ENCODE measurements at places on chromosomes 16 and 17.
A peak's percentile ranks its signal among the peaks of the same experiment; 100 is the strongest.

DNA sequence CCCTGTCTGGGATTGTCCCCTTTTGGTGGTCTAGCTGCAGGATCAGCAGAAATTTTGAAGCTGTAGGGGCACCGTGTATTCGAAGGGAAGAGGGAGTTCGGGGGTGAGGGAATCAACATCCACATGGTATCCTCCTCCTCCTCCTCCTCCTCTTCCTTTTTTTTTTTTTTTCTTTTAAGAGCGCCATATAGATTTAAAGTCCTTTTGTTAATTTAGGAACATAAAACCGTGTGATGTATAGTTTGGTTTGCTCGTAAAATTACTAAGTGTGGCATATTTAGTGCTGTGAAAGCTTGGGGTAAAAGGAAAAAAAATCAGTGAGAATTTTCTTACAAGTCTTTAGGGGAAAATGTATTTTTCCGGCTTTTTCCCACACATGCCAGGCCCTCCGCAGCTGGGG, 50.1 kb upstream of the GSE1 start:
- H3K36me3 ChIP-seq, result no peaks in the 10 kb centered on the region
- H3K27me3 ChIP-seq, result no peaks in the 10 kb centered on the region
- H3K27ac ChIP-seq, result peak overlapping the region; percentile 60

DNA sequence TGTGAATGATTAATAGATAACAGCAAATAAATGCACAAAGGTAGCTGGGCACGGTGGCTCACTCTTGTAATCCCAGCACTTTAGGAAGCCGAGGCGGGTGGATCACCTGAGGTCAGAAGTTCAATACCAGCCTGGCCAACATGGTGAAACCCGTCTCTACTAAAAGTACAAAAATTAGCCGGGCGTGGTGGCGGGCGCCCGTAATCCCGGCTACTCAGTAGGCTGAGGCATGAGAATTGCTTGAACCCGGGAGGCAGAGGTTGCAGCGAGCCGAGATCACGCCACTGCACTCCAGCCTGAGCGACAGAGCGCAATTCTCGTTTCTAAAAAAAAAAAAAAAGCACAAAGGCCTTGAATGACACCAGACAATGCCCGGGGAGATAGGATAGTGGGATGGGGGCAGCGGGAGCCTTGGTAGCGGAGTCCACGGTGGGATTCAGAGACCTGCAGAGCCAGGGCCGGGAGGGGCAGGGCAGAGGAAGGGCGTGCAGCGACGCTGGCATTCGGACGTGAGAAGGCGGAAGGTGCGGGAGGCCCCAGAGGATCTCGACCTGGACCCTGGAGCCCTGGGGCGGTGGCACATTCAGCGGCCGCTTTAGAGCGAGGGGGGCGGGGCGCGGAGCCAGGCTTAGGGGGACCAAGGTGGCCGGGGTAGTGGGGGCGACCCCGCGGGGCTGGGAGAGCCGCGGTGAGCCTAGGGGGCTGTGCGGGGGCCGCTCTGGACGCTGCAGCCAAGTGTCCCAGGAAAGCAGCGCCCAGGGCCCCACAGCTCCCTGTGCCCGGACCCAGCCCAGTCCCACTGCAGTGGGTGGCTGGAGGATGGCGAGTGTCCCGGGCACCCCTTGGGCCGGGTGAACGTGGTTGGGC, 999 bp upstream of the FLYWCH2 start:
- no peaks in the 10 kb centered on the region for H3K36me3 ChIP-seq
- peak overlapping the region; percentile 87 for H3K4me3 ChIP-seq
- H3K27me3 ChIP-seq, result no peaks in the 10 kb centered on the region
- DNase-seq, result peak; percentile 79
- peak overlapping the region; percentile 96 for H3K27ac ChIP-seq
- H3K4me1 ChIP-seq, result peaks cover 17% of the 10 kb centered on the region

- H3K36me3 ChIP-seq, result no peaks in the 10 kb centered on the region
- no peaks in the 10 kb centered on the region for H3K4me1 ChIP-seq
- peak overlapping the region; percentile 84 for H3K27ac ChIP-seq
- H3K27me3 ChIP-seq, result no peaks in the 10 kb centered on the region
- peak overlapping the region; percentile 62 for H3K4me3 ChIP-seq
- DNase-seq, result no peak
These were observed 23.1 kb downstream of the DEF8 start for GRCh38 chr16:89971495-89972243.

DNA sequence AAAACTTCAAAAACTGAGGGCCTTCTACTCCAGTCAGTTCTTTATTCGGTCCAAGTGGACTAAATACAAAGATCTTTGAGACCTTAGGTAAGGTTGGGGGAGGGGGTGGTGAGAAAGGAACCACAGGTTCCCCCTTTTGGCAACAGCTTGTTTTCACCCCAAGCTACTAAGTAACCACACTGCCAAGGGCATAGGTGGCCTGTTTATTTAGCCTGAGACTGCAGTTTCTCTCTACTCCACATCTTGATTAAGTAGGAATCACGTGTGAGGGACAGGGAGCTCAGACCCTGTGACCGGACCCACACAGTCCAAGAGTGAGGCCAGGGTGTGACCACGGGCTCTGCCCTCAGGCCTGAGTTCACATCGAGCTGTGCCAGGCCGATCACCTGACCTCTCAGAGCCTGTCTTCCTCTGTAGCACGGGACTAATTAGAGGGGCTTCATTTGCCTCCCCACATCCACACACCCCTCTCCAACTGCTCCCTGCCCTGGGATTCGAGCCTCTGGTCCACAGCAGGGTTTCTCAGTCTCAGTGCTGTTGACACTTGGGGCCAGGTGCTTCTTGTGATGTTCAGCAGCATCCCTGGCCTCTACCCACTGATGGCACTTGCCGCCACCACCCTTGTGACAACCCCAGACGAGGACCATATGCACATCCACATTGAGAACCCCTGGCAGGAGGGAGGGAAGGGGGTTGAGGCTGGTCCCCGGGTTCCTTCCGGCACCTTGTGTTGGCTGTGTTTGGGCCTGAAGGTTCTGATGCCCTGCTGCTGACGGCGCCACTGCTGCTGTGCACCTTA, 17.8 kb downstream of the ST6GALNAC2 start:
- peaks cover 14% of the 10 kb centered on the region for H3K36me3 ChIP-seq
- H3K27me3 ChIP-seq, result peaks cover 14% of the 10 kb centered on the region
- no peak for DNase-seq
- H3K4me1 ChIP-seq, result no peaks in the 10 kb centered on the region

- no peak overlapping the region for H3K27ac ChIP-seq
- no peak overlapping the region for H3K4me3 ChIP-seq
- H3K36me3 ChIP-seq, result peaks cover 96% of the 10 kb centered on the region
- no peaks in the 10 kb centered on the region for H3K4me1 ChIP-seq
- H3K27me3 ChIP-seq, result no peaks in the 10 kb centered on the region
- DNase-seq, result no peak
These were observed 8.4 kb downstream of the GLOD4 start for GRCh38 chr17:773467-774312.

GRCh38 chr17:83058266-83058798, 21.1 kb upstream of the METRNL start:
- no peak overlapping the region for H3K27ac ChIP-seq
- H3K27me3 ChIP-seq, result no peaks in the 10 kb centered on the region
- H3K4me1 ChIP-seq, result peaks cover 16% of the 10 kb centered on the region

DNA sequence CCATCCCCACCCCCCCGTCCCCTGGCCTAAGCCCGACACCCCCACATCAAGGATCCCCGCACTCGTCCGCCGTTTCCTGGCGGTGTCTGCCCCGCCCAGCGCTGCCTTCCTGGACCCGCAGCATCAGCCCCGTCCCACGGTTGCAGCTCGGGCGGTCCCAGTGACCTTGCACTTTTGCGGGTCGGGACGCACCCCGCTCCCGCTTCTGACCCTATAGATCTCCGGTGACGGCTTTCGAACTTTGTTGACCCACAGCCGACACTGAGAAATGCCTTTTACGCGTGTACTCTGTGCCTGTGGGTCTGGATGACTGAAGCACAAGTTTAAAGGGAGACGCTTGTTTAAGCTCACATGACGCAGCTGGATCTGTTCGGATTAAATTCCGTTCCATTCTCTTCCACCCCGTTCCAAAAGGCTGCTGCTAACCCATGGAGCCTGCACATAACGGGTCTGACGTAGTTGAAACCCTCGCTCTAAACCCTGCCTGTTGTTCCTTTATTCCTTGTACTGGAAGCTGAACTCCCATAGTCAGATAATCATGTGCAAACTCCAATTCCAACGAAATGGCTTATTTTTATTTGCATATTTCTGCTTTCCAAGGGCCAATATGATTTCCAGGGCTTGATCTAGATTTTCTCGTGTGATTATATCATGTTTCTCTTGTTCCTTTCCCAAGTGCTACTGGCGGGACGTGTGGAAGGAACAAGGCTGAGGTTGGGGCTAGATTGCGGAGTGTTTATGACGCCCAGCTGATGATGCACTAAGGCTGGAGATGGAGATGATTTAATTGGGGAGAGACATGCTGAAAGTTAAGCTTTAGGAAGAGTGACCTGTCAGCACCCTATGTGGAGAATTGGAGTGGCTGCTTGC, 834 bp downstream of the FLYWCH1 start:
- peaks cover 19% of the 10 kb centered on the region for H3K36me3 ChIP-seq
- peaks cover 8% of the 10 kb centered on the region for H3K4me1 ChIP-seq
- peak overlapping the region; percentile 97 for H3K27ac ChIP-seq
- DNase-seq, result no peak
- no peaks in the 10 kb centered on the region for H3K27me3 ChIP-seq
- peak overlapping the region; percentile 97 for H3K4me3 ChIP-seq

DNA sequence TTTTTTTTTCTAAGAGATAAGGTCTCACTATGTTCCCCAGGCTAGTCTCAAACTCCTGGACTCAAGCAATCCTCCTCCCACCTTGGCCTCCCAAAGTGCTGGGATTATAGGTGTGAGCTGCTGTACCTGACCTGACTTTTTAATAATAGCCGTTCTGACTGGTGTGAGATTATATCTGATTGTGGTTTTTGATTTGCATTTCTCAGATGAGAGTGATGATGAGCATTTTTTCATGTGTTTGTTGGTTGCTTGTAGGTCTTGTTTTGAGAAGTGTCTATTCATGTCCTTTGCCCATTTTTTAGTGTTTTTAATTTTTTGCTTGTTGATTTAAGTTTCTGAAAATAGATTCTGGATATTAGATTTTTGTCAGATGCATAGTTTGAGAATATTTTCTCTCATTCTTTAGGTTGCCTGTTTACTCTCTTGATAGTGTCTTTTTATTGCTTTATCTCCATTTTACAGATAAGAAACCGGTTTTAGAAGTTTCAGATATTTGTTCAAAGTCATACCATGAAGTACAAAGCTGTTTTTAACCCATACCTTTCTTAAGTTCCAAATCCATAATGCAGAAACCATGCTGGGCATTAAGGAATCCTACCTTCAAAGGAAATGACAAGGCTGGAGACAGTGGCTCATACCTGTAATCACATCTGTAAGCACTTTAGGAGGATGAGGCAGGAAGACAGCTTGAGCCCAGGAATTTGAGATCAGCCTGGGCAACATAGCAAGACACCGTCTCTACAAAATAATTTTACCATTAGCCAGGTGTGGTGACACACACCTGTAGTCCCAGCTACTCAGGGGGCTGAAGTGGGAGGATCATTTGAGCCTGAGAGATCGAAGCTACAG, 168.4 kb upstream of the TBX2 start:
- no peak for DNase-seq
- H3K27me3 ChIP-seq, result no peaks in the 10 kb centered on the region
- H3K4me3 ChIP-seq, result no peak overlapping the region

DNA sequence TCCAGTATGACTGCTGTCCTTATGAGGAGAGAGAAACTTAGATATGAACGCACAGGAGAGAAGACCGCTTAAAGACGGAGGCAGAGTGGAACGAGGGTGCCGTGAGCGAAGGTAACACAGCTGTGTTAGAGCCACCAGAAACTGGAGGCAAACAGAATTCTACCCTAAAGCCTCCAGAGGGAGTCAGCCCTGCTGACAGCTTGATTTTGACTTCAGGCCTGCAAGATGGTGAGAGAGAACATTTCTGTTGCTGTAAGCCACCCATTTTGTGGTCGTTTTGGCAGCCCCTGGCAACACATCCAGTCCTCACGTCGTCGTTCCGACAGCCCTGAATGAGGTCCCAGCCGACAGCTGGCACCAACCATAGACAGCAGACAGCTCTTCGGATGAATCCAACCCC, 2.8 kb upstream of the SPATA2L start:
- no peak overlapping the region for H3K4me3 ChIP-seq
- H3K4me1 ChIP-seq, result peaks cover 30% of the 10 kb centered on the region
- DNase-seq, result no peak
- H3K27ac ChIP-seq, result no peak overlapping the region
- H3K36me3 ChIP-seq, result no peaks in the 10 kb centered on the region

- peaks cover 8% of the 10 kb centered on the region for H3K4me1 ChIP-seq
- DNase-seq, result peak; percentile 61
- H3K4me3 ChIP-seq, result no peak overlapping the region
- H3K36me3 ChIP-seq, result no peaks in the 10 kb centered on the region
These were observed 2.5 kb downstream of the ALOX15B start for GRCh38 chr17:8041249-8041928.

GRCh38 chr17:48012151-48012520, 25.5 kb downstream of the COPZ2 start:
- no peak for DNase-seq
- H3K36me3 ChIP-seq, result no peaks in the 10 kb centered on the region
- no peak overlapping the region for H3K27ac ChIP-seq
- no peaks in the 10 kb centered on the region for H3K27me3 ChIP-seq
- H3K4me3 ChIP-seq, result peak overlapping the region; percentile 5

DNA sequence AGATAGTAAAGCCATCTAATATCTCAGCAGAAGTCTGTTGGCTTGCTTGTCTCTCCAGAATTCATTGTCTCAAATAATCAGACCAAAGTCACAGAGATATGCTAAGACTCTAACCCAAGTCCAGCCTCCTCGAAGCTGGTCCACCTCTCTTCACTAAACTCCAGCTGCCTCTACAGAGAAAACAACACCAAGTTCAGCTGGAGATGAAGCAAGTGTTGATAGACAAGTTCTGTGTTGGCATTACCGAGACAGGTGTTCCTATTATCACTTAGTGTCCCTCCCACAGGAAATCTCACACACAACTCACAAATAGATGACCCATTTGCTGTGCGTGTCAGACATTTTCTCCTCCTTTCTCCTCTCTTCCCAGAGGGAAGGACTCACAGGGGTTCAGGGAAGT, 164.4 kb upstream of the ANKFN1 start:
- H3K4me3 ChIP-seq, result no peak overlapping the region
- H3K36me3 ChIP-seq, result no peaks in the 10 kb centered on the region
- H3K27me3 ChIP-seq, result no peaks in the 10 kb centered on the region
- H3K4me1 ChIP-seq, result no peaks in the 10 kb centered on the region
- DNase-seq, result no peak
- no peak overlapping the region for H3K27ac ChIP-seq

DNA sequence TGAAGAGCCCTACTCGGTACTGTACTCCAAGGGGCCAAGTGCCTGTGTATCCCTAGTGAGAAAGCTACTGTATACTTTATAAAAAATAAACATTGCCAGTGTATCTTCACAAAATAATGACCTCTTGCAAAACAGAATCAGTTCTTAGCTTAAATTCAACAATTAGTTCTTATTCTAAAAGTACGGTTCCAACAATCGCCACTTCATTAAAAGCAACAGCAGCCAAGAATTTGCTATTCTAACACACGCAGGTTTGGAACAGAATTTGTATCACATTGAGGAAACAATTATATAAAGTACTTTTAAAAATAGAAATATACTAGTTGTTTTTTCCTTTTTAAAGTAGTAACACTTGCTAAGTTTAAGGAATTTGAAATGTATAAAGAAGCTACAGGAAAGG, 48.5 kb downstream of the CEP95 start:
- H3K27ac ChIP-seq, result no peak overlapping the region
- H3K4me3 ChIP-seq, result no peak overlapping the region
- no peaks in the 10 kb centered on the region for H3K4me1 ChIP-seq
- H3K27me3 ChIP-seq, result no peaks in the 10 kb centered on the region
- no peak for DNase-seq

All from tibial artery (tissue), 4 donors.